ENCODE measurements at places on chromosomes 16 and 17. TPM values are rescaled to one million over a fixed set of nuclear protein-coding genes. Genes with fewer than 3 reads are reported as not detected.

Gene COPS3
- 68.3 TPM for total RNA-seq

GRCh38 chr17:4987767-4988567, 492 bp upstream of the CAMTA2 start:
- DNase-seq: no peak

Gene KIF18B
- 0.82 TPM for total RNA-seq

DNA sequence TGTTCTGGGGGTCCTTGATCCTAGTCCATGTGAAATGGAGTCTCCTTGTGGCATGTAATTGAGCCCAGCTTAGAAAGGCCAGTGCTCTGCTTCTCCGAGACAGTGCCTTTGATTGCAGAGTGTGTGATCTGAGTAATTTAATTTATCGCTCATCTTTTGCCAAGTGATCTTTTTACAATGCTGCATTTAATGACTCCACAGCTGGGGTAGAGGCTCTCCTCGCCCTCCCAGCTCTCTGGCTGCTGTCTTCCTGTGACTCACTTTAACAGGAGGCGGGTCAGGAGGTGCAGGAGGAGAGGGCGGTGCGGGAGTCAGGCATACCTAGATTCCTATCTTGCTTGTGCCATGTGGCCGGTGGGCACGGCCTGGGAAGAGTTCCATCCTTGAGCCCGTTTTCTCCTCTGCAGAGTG, 113.4 kb upstream of the FOXF1 start:
- peak; percentile 93 for DNase-seq

GRCh38 chr16:2779151-2779920, 2.3 kb upstream of the ELOB start:
- no peak for DNase-seq

DNA sequence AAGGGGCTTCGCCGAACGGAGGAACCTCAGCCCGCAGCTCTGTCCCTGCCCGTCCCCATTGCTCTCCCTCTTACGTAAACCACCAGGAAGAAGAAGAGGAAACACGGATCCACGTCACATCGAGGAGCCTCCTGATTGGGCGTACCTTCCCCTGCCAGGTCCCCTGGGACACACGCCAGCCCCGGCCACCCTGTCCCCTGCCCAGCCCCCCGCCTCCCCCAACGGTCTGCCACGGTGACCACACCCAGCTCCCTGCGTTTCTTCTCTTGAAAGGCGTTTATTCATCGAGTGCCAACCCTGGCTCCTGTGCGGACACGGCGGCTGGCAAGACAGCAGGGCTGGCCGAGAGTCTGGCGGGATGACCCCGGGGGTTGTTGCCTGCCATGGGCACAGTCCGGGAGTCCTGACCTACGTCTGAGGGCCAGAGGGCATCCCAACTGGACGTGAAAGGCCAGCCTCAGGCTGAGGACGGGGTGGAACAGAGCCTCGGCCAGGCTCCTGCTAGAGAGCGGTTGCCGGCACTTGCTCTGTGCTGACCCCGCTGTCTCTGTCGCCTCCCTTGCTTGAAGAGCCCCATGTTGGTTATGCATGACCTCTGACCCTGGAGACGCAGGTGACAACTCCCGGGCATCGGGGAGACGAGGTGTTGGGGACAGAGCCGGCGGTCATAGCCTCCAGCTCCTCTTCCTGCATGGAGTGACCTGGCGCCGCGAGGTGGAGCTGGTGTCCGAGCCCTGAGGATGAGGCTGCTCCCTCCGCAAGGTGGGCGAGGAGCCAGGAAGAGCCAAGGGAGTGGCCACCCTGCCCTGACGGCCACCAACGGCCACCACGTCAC, 40.5 kb upstream of the ACSF3 start:
- DNase-seq: peak; percentile 47

DNA sequence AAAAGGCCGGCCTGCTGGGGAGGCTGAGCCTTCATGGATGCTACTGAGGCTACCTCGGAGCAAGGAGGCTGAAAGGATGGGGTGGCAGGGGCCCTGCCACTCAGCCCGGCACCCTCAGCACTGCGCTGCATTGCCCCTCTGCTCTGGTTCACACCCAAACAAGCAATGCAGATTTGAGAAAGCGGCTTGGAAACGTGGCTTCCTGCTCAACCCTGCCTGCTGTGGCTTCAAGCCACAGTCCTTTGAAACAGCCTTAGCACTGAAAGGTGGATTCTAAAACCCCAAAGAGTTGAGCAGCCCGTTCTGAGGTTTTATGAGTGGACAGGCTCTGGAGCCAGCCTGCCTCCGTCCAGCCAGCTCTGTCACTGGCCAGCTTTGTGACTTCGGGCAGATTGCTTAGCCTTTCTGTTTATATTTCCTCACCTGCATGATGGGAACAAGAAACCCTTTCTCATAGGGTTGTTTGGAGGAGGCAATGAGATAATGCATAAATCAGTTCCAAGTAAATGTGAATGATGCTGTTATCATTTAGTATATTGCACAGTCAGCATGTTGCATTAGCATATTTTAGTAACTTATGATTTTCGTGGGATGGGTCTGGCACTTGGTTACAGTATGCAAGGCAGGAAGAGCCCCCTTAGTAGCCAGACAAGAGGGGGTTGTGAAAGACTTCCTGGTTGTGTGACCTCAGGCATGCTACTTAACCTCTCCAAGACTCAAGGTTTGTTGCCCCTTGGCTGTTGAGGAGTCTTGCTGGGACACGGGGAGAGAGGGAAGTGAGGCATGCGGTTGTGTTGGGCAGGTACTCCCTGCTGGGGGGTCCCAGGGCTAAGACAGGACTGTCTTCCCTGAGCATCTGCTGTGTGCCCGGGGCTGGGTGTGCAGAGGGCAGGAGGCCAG, 23.6 kb downstream of the CRISPLD2 start:
- no peak for DNase-seq

Data from astrocyte (in vitro differentiated cells and primary cell).